ENCODE measurements at places on chromosomes 5 and 9.

DNA sequence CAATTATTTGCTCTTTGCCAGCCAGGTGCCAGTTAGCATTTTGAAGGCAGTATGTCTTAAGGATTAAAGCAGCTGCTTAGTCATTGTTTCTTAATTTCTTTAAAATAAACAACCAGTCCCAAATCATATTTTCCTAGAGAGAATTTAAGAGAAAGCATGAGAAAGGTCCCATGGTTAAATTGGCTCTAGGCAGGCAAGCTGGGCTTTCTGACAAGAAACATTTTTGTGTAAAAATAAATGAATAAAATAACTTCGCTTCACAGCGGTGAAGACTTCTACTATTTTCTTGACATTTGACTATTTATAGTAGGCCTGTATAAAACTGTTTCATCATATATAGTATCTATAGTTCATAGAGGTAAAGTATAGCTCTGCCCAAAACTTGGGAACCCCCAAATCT, 617.7 kb upstream of the C9orf72 start:
- no peak for DNase-seq

DNA sequence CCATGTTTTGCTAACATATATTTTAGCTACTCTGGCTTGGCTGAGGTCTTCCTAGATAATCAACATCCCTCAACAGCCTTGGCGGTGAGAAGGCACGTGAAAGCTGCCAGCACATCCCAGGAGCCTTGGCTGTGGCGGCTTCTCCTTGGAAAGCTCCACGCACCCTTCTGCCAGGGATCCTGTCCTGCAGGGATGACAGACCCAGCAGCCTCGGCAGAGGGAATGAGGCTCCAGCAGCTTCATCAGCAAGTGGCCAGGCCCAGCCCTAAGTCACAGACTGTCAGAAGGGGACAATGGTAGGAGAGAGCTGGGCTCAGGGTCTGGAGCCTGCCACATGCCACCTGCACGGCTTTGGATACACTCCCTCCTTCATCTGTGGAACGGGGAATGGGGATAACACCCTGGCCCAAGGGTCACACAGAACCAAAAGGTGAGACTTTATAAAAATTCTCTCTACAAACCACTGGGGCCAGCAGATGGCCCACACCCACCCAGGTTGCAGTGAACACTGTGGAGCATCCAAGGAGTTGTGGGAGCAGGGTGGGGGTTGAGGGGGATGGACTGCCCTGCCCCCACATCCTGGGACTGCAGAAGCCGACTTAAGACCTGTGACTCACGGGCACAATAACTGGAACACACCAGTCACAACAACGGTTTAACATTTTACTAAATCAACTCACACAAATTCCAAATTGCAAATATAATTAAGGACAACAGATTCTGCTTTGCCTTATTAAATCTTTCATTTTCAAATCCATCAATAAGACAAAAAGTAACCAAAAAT, 65.1 kb downstream of the MACROH2A1 start:
- DNase-seq = no peak

- DNase-seq = no peak
These were observed 141.8 kb upstream of the MAST4 start for GRCh38 chr5:66454186-66455078.

GRCh38 chr9:33446946-33447798, at the start of gene AQP3:
Gene AQP3, minus strand, starts transcription at chr9:33447593. Its CDS starts 63 bp downstream, at chr9:33447530.
- DNase-seq = peak; percentile 62

- DNase-seq = no peak
These were observed 245.9 kb downstream of the SAXO1 start for GRCh38 chr9:18786911-18787650.

- DNase-seq = peak; percentile 68
These were observed 31.0 kb downstream of the GOLGA2 start for GRCh38 chr9:128244837-128245231.

DNA sequence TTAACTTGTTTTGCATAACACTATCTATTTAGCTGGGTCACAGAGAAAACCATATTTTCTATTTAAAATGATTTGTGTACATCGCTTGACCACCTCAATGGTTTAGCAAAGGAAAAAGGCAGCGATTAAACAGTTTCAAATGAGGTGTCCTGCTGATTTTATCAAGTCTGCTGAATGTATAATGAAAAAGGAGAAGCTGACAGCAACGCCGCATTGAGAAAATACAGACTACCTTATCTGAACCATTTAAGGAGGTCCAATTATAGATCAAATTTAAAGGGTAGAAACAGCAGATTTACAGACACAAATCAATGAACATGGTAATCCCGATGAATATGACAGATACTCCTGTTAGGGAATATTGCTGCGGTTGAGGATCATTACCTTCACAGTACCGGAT, 29.6 kb downstream of the PSMB7 start:
- DNase-seq = no peak

- DNase-seq = no peak
These were observed 17.0 kb downstream of the SWI5 start for GRCh38 chr9:128293091-128293490.

- no peak for DNase-seq
These were observed 27.7 kb upstream of the BARHL1 start for GRCh38 chr9:132554755-132555154.

DNA sequence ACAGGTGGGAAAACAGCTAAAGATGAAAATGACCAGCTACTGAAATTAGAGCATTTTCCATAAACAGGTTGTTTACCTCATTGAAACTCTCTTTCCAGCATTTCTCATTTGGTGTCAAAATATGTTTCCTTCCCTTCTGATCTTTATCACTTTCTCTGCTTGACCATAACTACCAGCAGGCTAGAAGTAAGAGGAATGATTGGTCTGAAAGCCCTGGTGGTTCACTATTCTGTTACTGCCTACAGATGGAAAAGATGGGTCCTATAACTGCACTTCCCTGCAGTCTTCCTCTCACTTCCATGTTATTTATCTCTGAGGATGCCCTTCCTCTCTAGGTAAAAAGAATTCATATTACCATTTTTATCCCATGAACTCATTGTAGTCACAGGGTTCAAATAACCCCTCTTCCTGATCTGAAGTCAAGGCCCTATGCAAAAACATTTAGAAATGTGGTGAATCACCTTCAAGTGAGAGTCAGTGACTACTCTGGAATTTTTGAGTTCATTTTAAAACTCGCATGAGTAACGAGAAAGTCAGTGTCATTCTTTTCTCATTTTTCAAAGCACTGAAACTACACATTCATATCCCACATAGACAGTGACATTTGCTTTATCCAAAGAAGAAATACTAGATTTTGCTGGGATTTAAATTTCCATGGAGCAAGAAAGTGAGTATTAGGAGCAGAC, 51.7 kb downstream of the ZNF474 start:
- DNase-seq = no peak

DNA sequence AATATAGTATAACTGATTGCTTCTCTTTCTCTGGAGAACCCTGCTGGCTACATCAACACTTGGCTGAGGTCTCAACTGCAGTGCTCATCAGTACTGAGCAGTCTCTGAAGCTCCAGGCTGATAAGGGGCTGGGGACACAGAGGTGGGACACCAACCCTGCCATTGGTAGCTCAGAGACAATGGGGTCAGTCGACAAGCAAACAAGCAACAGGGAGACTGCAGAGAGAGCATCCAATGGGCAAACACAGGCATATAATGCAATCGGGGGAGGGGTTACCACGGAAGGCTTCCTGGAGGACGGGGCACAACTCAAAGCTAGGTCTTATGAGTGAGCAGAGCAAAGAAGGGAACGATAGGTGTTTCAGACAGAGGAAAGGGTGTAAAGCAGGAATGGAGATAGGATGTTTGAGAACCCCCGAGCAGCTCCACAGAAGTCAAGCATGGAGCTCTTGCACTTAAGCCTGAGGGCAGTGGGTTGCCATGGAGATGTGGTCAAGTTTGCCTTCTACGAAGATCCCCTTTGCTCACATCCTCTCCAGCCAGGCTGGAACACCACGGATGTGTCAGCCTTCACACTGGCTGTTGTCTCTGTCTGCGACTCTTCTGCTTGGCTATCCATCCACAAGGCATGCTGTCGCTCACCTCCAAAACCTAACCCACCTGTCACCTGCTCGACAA, 21.5 kb upstream of the AKNA start:
- no peak for DNase-seq

GRCh38 chr9:89699646-89700045, 94.8 kb downstream of the GADD45G start:
- no peak for DNase-seq

DNA sequence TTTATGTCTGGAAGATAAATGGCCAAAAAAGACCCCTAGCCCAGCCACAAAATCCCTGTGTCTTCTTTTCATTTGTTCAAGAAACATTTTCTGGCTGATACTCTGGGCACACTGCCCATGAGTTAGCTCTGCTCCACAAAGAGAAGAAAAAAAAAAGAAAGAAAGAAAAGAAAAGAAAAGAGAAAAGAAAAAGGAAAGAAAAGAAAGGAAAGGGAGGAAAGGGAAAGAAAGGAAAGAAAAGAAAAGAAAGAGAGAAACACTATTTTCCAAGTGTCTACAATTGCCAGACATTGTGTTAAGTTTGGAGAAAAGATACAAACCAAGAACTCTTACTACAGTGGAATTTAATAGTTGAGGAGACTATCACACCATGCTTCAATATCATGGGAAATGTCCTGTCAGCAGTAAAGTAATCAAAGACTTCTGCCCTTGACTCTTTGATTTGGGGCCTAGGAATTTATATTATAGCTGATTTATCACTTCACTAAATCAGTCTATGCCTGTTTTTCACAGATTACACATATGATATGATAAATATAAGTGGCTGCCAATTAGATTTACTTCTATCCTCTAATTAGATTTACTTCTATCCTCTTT, 3.0 kb downstream of the TRMO start:
- no peak for DNase-seq

DNA sequence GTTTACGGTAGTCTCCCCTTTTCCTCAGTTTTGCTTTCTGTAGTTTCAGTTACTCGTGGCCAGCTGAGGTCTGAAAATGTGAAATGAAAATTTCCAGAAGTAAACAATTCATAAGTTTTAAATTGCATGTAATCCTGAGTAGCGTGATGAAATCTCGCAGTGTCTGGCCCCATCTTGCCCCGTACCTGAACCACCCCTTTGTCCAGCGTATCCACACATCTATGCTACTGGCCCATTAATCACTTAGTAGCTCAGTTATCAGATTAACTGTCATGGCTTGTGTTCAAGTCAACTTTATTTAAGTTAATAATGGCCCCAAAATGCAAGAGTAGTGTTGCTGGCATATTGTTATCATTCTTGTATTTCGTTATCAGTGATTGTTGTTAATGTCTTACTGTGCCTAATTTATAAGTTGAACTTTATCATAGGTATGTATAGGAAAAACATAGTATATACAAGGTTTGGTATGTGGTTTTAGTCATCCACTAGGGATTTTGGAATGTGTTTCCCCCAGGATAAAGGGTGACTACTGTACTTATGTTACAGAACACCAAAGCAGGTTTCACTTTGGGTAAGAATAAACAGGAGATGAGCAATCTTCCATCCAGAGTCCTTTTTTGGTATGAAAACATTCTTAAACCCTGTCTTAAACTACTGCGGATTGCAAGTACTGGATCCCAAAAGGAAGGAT, 118.4 kb upstream of the KCNN2 start:
- DNase-seq = no peak

- DNase-seq = peak; percentile 64
These were observed 127.7 kb downstream of the RGS3 start for GRCh38 chr9:113590991-113591898.

DNA sequence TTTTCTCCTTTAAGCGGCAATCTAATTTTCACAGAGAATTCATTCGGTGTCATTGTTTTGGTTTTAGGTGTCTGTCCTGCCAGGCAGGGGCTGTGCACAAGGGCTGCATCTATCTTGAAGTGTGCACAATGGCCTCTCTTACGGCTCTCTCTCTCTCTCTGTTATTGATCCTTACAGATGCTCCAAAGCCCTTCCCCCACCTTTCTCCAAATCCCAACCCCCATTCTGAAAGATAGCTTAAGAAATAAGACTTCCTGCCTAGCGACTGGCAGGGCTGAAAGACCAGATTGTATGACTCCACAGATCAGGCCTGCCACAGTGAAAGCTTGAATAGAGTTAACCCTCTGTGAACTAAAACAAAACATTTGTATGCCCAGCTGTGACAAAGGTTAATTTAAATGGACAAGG, 86.5 kb upstream of the NR5A1 start:
- no peak for DNase-seq

DNA sequence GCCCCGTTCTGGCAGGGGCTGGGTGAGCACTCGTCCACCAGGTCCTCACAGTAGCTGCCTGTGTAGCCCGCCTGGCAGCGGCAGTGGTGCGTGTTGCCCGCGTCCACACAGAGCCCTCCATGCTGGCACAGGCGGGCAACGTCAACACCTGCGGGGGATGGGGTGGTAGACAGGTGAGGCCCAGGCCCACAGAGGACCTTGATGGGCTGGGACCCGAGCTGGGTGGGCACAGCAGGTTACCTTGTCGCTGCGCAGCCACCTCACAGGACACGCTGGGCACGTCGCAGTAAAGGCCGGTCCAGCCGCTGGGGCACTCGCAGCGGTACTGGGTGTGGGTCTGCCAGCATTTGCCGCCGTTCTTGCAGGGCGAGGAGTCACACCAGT, 25.1 kb upstream of the SEC16A start:
- DNase-seq = no peak

GRCh38 chr9:84296146-84296843, 44.3 kb downstream of the SLC28A3 start:
- no peak for DNase-seq
